Ammon's horn (tissue), 1 donor: ENCODE measurements at places on chromosomes 3 and 15.

- DNase-seq = no peak
Measured at GRCh38 chr3:10549617-10550230, 44.3 kb upstream of the ATP2B2 start.

DNA sequence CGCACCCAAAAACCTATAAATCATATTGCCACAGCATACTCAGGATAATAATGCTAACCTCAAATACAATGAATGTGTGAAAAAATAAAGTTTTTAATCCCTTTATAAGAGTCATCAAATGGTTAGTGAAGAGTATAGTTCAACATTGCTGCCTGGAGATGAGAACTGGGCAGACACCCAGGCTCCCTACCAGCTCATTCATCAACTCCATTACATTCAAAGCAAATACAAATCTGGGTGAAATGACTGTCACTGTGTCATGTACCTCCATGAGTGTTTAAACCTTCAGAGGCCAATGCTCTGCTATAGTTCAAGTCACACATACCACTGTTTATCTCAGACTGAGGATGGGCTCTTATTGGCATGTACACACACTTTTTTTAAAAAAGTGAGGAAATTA lies 167.2 kb upstream of the KCNMB2 start:
- DNase-seq = no peak

- no peak for DNase-seq
Measured at GRCh38 chr3:88195951-88196434, 46.2 kb downstream of the C3orf38 start.

- DNase-seq = no peak
Measured at GRCh38 chr3:11339541-11339940, 67.3 kb downstream of the ATG7 start.

DNA sequence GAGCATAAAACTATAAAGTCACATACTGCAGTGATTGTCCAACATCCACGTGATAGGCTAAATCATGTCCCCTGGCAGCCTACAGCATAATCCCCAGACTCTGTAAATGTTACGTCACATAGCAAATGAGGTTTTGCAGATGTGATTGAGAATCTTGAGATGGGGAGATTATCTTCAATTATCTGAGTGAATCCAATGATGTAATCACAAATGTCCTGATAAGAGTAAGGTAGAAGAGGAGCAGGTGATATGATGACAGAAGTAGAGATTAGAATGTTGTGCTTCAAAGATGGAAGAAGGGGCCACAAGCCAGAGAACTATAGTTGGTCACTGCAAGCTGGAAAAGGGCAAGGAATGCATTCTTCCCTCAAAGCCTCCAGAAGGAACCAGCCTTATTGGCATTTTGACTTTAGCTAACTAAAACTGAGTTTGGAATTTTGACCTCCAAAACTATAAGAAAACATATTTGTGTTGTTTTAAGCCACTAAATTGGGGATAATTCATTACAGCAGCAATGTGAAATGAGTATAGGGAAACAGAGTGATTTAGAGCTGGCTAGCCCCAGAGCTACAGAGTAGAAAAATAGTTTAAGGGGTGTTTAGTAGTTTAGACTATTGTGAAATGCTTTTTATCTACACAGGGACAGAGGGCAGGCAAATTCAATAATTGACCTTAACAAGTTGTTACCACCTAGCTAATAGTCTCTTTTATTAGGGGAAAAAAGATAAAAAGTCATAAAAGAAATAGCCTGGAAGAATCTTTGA lies 15.2 kb downstream of the SLC2A2 start:
- no peak for DNase-seq

- DNase-seq = no peak
Measured at GRCh38 chr3:88075497-88075896, 16.4 kb downstream of the ZNF654 start.

- DNase-seq = no peak
Measured at GRCh38 chr3:112779558-112780480, 66.8 kb downstream of the CD200R1L start.

DNA sequence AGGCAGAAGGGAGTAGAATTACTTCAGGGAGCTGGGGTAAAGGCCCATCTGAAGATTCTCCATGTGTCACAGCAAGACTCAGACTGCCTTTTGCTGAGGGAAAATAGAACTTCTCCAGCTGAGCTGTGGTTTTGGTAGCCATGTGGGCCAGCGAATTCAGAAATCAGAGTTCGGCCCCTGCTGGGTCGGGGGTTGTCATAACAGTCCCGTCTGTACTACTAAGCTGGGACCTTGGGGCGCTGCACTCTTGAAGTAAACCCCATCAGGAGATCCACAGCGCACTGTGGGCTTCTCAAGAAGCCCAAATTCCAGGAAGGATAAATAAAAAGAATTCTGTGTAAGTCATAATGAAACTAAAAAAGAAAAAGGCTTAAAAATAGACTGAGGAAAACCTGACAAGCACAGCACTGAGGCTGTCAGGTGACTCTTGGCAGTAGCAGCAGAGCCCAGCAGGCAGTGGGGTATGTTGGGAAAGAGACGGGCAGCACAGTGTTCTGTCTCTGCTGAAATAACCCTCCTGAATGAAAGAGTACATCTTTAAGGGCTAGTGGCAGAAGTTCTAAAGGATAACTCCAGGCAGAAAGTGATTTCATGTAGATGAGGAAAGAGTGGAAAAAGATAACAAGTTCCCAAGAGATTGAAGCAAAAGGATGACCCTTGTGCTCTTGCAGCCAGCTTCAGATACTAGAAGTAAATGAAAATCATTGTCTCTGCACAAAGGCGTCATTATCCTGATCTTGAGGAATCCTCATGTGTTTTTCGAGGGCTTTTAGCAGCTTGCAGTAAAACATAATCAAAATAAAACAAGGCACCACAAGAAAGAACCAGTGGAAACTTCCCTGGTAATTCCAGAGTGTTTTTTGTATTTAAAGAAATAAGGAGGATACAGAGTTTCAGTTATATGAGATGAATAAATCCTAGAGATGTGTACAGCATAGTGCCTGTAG lies 74.5 kb downstream of the RAB7A start:
- peak; percentile 79 for DNase-seq

- DNase-seq = peak; percentile 28
Measured at GRCh38 chr3:4741404-4742307, 237.6 kb upstream of the BHLHE40 start.

DNA sequence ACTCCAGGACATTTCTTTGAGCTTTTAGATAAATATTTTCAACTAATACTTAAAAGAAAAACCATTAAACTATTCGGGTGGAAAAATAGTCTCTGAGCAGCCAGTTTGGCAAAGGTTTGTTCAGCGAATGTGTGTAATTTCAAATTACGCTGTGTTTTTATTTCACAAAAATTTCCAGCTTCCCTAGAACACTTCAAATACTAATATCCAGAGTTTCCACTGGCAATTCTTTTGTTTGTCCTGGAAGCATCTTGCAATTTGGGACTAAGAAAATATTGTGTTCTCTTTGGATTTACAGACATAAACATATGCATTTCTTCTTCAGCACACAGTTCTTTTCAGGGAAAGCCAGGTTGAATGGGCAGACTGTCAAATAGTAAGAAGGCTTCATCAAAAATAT lies 61.9 kb downstream of the MDFIC2 start:
- DNase-seq = no peak

GRCh38 chr15:41606997-41607396 lies 48.0 kb downstream of the TYRO3 start:
- peak; percentile 54 for DNase-seq

GRCh38 chr15:90482124-90483011 lies 47.4 kb upstream of the CRTC3 start:
- DNase-seq = peak; percentile 84

- DNase-seq = no peak
Measured at GRCh38 chr3:25572336-25572735, 92.4 kb downstream of the TOP2B start.

GRCh38 chr3:78736863-78737262 lies 1030.9 kb downstream of the ROBO1 start:
- no peak for DNase-seq

GRCh38 chr3:153980252-153980590 lies 141.0 kb upstream of the ARHGEF26 start:
- DNase-seq = no peak

GRCh38 chr3:33645060-33645647 lies 72.9 kb downstream of the CLASP2 start:
- DNase-seq = peak; percentile 73

- DNase-seq = no peak
Measured at GRCh38 chr3:116263842-116264545, 181.3 kb downstream of the LSAMP start.

- DNase-seq = no peak
Measured at GRCh38 chr3:55621026-55621422, 133.9 kb upstream of the WNT5A start.

GRCh38 chr3:50010959-50011358 lies 71.0 kb downstream of the RBM6 start:
- no peak for DNase-seq

- DNase-seq = no peak
Measured at GRCh38 chr15:77143616-77144015, 72.7 kb upstream of the TSPAN3 start.

- peak; percentile 57 for DNase-seq
Measured at GRCh38 chr3:133937756-133938601, 42.3 kb upstream of the RAB6B start.

- DNase-seq = no peak
Measured at GRCh38 chr3:80586338-80586737, 818.5 kb upstream of the ROBO1 start.

DNA sequence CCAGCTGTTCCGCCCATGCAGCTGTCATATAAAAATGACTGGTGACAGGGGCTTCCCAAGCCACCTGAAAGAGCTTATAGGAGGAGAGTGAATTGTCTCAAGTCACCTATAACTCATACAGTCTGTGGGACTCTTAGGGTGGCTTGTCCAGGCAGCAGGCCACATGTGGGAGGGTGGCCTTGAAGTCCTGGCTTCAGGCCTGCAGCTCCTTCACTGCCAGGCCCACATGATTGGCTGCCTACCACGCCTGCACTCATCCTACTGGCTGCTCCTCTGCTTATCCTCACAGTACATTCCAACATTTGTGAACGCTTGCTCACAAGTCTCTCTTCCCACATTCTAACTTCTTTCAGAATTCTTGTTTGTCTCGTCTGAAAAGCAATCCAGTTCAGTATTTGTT lies 41.1 kb upstream of the TIPARP start:
- peak; percentile 29 for DNase-seq

GRCh38 chr15:38002883-38003477 lies 68.5 kb downstream of the TMCO5A start:
- peak; percentile 77 for DNase-seq

DNA sequence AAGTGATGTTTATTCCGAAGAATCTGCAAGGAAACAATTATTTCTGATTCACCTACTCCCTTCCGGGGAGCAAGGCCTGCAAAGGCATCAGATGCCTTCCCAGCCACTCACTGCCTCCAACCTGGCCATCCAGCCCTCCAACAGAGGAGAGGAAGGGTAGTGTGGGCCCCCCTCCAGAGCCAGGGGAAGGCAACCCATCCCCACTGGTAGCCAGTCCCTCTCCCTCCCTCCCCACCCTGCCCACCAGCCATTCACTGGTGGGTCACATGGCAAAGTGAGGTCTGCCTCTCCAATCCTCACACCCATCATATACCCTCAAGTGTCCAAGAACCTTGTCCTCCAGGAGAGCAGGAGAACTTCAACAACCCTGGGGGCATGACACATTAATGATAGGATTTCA lies 2.4 kb upstream of the VIPR1 start:
- no peak for DNase-seq

- DNase-seq = no peak
Measured at GRCh38 chr3:161607056-161607455, 110.4 kb downstream of the OTOL1 start.

- no peak for DNase-seq
Measured at GRCh38 chr3:152334761-152335160, 66.0 kb downstream of the MBNL1 start.

DNA sequence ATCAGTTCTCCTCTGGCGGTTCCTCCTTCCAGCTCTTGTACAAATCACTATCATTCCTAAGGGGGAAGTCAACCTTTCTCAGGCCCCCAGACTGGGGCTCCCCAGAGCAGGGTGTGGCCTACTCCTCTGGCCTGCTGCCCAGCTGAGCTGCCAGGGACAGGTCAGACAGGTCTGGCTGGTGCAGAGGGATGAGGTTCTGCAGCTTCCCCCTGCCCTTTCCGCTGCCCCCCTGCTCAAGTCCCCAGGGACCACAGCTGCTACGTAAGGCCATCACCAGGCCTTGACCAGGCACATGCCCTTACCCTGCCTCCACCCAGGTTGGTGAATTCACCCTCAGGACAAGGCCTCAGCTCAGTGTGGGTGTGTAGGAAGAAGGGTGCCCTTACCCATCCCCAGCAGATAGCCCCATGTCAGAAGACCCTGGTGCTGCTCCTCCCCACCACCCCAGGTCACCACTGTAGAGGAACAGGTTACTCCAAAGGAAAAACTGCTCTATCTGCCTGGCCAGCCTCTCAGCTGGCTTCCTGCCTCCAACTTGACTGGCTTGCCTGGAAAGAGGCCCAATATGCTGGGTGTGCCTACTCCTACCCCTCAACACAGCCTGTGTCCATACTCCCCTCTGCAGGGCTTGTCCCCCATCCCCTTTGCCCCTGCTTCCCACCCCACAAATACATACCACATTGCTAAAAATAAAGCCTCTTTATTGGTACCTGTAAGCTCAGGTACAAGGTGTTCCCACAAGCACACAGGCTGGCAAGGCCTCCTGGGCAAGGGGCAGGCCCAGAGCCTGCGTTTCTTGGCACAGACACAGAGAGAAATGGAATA lies 12.0 kb downstream of the CSRNP1 start:
- DNase-seq = no peak

- DNase-seq = no peak
Measured at GRCh38 chr3:190242147-190242546, 80.1 kb downstream of the CLDN1 start.

DNA sequence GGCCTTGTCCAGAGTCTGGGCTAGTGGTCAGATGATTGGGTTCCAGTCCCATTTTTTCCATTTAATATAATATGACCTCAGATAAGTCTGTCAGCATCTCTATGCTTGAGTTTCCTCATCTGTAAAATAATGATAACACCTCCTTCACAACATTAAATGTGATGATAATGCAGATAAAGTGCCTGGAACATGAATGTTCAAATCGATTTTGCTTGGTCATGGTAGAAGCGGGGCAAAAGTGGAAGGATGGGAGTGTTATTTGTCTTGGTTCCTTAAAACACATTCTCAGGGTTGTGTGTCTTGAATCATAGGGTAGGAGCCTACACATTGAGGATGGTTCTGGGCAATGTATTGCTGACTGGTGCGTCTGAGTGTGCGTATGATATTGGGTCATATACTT lies 16.9 kb downstream of the ARIH2 start:
- DNase-seq = no peak

- DNase-seq = no peak
Measured at GRCh38 chr15:32042269-32042972, 12.1 kb downstream of the CHRNA7 start.

DNA sequence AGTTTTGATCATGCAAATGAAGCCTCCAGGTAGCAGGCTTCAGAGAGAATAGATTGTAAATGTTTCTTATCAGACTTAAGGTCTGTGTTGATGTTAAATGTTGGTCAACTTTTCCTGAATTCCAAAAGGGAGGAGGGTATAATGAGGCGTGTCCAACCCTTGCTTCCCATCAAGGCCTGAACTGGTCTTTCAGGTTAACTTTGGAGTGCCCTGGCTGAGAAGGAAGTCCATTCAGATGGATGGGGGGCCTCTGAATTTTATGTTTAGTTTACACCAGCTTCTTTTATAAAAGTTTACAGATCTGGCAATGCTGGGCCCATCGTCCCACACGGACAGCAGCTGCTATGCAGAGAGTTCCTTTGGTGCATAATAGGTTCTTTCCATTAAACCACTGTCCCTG lies 8.9 kb downstream of the CCDC13 start:
- DNase-seq = no peak
